ENCODE measurements at places on chromosomes 7 and 10.

- DNase-seq = no peak
Observed at GRCh38 chr7:1550005-1550845, 5.8 kb downstream of the TMEM184A start.

- no peak for DNase-seq
Observed at GRCh38 chr7:35749556-35749955, 51.3 kb upstream of the SEPTIN7 start.

DNA sequence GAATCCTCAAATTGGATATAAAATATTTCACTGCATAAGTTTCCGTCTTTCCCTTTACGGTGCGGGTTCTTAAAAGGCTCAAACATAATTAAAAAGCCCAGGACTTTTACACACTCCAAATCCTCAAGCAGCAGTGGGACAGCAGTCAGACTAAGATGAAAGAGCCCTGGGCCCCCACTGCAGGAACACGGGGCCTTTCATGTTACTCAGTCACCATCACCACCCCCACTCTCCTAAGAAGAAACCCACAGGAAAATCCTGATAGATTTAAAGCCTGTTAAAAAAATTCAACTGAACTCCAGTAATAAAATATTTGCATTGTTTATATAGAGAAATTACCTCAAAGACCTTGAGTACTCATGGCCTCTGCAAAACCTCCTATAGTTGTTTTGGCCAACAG is 74.0 kb upstream of the TRIL start:
- no peak for DNase-seq

DNA sequence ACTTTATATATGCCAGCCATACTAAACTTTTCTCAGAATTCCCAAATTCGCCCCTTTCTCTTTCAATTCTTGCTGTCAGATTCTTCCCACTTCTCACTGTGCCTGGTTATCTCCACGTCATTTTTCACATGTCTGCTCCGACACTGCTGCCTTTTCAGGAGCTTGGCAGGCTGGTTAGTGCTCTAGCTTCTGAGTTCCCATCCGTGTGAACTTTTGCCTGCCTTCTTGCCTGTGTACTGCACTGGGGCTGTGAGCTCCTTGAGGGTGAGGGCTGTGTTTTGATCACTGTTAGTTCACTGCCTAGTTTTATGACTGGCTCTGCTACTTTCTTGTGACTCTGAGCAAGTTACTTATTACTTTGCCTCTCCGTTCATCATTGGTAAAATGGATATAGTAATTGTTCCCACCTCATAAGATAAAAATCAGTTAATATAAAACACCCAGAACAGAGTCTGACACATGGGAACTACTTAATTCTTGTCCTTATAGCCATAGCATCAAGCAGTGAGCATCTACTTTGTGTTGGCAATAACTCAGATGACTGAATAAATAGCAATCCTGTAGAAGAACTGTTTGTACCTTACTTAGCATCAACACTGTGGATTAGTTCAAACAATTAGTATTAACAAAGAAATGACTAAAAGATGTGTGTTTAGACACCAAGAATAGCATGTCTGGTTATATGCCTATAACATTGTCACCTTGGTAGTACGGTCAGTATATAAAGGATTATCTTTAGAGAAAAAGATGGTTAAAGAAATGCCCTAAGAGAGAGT is 5.5 kb downstream of the GSTO1 start:
- no peak for DNase-seq

- DNase-seq = no peak
Observed at GRCh38 chr7:29193316-29194205, 1.0 kb upstream of the CHN2 start.

- no peak for DNase-seq
Observed at GRCh38 chr7:25459057-25459456, 230.8 kb upstream of the NPVF start.

GRCh38 chr7:105972276-105972675 is 9.2 kb downstream of the CDHR3 start:
- DNase-seq = no peak

DNA sequence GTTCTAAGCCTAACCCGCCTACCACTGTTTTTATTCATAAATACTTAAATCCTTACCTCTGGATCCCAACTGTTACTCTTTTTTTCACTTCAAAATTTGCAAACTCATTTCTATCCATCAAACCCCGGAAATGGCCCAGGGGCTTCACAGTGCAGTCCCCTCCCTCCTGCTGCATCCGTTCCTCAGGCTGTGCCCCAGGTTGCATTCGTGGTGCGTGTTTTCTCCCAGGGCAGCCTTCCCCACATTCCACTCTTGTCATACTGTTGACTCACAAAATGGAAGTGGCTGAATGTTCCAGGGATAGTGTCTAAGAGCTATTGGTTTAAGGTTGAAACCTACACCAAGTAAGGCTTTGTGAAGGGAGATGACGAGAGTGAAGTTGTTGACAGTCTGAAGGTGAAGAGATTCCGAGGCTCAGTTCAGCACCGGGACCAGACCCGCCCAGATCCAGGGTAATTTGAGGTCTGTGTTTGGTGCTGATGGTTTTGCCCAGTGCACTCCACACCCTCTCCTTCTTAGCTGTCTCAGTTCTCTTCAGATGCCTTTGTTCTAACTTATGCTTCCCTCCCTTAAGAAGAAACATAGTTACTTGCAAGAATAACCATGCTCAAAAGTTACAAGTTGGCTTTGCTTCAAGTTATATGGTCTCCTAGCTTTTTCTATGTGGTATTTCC is 7.7 kb downstream of the INSIG1 start:
- no peak for DNase-seq

DNA sequence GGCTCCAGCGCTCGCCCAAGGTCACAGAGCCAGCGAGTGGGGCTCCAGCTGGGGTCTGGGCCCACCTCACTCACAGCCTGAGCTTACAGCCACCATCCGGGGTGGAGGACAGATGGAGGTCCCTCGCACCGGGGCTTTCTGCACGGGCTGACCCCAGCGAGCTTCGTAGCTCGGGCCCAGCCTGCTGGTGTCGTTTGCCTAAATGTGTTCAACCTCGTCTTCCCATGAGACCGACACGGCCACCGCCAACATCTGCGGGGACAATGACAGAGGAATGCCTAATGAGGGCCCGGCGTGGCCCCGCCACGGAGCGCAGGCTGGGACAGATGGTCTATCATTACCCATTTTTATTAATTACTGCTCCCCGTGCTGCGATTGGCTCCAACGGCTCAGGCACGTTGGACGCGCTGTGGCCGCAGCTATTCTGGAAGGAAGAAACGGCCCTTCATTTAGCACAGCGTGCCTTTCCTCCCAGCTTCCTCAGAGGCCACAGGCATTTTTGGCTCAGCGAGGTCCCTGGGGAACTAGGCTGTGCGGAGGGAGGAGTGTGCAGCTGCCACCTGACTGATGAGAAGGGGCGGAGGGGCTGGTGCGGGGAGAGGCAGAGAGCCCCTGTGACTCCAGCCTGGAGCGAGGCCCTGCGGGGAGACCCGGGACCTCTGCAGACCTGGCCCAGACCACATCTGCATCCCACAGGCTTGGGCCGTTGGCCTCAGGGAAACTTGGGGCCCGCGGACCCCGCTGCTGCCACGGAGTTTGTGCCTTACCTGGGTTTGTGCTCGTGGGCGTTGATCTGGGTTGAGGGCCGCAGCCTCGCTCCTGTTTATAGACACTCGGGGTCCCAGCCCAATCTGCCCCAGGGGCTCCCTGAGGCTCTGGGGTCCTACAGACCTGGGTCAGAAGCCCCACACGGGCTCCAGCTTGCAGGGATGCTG is 22.9 kb upstream of the ELFN1 start:
- DNase-seq = no peak

- DNase-seq = no peak
Observed at GRCh38 chr7:156988343-156989185, 21.9 kb downstream of the MNX1 start.

- DNase-seq = no peak
Observed at GRCh38 chr7:105164751-105165150, 150.7 kb downstream of the KMT2E start.

DNA sequence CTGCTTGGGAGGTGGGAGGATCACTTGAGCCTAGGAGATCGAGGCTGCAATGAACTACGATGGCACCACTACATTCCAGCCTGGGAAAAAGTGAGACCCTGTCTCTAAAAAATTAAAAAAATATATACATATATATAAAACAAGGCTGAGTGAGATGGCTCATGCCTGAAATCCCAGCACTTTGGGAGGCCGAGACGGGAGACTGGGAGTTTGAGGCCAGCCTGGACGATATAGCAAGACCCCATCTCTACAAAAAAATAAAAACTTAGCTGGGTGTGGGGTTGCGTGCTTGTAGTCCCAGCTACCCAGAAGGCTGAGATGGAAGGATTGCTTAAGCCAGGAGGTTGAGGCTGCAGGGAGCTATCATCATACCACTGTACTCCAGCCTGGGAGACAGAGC is 87.6 kb downstream of the CARD11 start:
- no peak for DNase-seq

GRCh38 chr10:97701438-97702069 is 12.0 kb upstream of the MARVELD1 start:
- DNase-seq = peak; percentile 62

GRCh38 chr7:33339074-33339790 is 209.9 kb downstream of the BBS9 start:
- no peak for DNase-seq

DNA sequence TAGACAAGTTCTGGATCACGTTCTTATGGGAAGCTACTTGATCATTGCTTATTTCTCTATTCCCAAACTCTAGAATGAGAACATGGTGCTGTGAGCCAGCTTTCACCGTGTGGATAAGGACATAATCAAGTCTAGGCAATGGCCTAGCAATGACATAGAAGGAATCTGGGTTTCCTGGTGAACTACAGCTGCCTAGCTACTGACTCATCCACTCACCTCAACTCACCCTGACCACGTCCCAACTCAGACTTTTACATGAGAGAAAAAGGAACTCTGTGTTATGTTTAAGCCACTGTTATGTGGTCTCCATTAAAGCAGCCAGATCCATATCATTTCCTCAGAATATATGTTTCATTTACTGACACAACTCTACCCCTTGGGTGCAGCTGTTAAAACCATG is 18.8 kb upstream of the MET start:
- no peak for DNase-seq

DNA sequence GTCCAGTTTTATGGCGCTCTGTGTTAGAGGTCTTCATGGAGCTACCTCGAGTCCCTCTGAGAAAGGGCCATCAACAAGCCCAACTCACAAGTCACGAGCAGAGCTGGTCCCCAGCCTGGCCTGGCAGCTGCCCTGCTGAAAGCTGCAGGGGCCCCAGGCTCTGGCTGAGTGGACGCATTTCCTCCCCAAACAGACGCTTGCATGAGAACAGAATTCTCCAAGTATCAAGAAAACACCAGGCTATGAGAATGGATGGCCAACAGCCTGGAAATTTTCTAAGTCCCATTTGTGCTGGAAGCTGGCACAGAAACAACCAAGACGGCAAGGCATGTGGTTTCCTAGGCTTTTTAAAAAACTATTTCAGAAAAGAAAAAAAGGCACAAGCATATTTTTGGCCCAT is 114.8 kb downstream of the FAM53B start:
- peak; percentile 66 for DNase-seq

DNA sequence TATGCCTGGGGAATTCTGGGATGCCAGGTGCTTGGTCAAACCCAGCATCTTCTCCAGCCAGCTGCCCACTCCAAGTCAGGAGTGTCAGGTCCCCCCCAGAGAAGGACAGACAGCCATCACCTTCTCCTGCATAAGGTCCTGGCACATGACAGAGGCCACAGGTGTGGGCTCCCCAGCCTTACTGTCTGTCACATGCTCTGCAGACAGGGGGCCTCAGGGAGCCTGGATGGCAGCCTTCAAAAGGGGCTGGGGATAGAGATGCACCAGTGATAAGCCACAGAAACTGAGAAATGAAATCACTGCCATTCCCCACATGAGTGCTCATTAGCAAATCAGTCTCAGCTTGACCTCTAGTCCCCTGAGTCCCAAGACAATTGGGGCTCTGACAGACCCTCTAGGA is 72.9 kb downstream of the PLXNA4 start:
- DNase-seq = no peak

GRCh38 chr10:63628526-63629362 is 107.5 kb downstream of the REEP3 start:
- peak; percentile 81 for DNase-seq

- no peak for DNase-seq
Observed at GRCh38 chr10:14773551-14774213, 1.0 kb downstream of the FAM107B start.

- no peak for DNase-seq
Observed at GRCh38 chr7:94431619-94432280, 37.1 kb downstream of the COL1A2 start.

GRCh38 chr7:122975341-122975740 is 20.2 kb downstream of the TAS2R16 start:
- DNase-seq = no peak

- DNase-seq = no peak
Observed at GRCh38 chr10:4830551-4830950, 4.5 kb downstream of the AKR1E2 start.

DNA sequence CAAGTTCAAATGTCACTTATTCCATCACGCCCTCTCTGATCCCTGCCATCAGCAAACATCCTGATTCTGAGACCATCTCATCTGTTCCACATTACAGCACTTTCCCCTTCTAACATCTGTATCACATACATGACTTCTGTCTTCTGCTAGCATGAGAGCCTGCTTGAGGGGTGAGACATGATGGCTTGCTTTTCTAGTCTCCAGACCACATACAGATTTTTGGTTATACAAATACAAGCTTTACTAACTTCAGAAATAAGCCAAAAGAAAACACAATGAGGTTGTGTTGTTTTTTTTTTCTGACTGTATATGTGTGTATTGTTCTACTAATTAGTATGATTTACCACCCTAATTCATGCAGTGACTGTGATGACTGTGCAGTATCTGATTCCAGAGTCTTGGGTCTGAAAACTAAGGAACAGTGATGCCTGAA is 34.3 kb downstream of the NAPEPLD start:
- DNase-seq = peak; percentile 56
